ENCODE measurements at places on chromosomes 1 and 21.

DNA sequence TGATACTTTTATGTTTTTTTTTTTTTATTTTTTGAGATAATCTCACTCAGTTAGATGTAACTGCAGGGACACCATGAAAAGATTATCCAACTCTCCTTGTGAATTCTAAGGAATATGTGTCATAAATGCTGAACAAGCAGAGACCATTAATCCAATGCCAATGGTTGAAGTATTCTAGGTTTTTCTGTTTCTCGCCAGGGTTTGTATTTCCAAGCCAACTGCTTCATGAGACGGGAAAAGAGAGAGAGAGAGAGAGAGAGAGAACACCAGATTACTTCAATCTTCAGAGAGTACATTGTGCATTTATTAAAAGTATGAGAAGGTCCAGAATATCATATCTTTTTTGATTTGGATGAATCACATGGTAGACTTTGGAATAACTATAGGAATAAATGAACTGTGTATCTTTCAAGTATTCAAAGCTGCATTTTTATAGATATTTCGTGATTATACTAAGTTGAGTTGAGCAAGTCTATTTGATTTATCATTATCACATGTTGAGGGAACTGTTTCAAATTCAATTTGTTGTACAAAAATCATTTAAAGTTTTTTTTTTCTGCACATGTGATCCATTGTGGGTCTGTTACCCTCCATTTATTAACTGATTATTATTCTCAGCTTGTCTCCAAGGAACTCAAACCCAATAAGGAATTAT, 108.4 kb downstream of the PLA2G4A start:
- no peak for DNase-seq

DNA sequence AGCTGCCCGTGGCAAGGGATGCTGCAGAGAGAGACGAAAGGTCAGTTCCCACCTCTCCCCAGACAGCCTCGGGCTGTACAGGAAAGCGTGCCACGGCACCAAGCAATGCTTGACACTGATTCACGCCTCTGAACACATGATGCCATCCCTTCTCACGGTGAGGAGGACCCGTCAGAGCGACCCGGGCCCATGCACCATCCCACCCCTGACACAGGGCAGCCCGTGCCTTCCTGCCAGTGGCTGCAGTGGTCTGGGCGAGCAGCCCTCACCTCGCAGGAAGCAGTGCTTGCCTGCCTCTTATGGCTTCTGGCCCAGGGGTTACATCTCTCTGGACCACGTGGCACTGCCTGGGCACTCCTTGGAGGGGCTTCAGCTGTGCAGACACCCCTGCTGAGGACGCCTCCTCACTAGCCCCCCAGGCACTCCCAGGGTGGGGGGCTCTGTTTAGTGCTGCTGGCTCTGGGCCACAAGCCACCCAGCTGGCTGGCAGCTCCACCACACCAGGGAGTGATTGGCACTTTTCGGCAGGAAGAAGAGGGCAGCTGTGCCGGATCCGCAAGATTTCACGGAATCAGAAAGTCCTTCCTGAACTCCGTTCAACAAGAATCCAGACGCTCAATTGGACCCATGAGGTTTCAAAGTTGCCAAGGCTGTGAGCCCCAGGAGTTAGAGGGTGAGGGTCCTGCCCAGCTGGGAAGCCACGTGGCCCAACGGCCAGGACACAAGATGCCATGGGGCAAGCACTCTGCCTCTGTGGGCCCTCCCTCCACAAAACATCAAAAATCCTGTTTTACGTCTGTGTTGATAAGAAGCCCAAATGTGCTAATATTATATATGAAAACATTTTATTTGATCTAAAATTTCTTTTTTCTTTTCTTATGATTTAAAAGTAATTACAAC, 34.8 kb upstream of the SLC19A1 start:
- DNase-seq: no peak

GRCh38 chr21:28547766-28548165, 444.9 kb downstream of the LTN1 start:
- no peak for DNase-seq

DNA sequence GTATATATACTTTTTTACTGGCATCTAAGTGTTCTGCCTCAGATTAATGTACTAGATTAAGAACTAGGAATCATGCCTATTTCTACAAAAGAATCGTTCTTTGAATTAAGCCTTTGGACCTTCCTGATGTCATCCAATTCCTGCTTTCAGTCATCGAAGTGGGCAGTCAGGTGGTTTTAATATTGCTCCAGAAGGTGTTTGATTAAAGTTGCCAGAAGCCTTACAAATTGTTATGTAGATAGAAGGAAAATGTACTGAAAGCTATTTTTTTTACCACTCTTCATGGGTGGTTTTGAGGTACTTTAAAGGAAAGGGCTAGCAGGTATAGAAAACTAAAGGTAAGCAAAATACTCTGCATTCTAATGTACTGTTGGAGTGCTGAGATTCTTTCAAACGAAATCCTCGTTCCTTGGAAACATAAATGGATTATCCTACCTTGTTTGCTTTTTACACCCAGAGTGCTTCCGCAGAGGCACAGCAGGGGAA, 716 bp downstream of the CTBS start:
- no peak for DNase-seq

- DNase-seq: no peak
Measured at GRCh38 chr1:175472464-175472863, 270.9 kb downstream of the TNR start.

DNA sequence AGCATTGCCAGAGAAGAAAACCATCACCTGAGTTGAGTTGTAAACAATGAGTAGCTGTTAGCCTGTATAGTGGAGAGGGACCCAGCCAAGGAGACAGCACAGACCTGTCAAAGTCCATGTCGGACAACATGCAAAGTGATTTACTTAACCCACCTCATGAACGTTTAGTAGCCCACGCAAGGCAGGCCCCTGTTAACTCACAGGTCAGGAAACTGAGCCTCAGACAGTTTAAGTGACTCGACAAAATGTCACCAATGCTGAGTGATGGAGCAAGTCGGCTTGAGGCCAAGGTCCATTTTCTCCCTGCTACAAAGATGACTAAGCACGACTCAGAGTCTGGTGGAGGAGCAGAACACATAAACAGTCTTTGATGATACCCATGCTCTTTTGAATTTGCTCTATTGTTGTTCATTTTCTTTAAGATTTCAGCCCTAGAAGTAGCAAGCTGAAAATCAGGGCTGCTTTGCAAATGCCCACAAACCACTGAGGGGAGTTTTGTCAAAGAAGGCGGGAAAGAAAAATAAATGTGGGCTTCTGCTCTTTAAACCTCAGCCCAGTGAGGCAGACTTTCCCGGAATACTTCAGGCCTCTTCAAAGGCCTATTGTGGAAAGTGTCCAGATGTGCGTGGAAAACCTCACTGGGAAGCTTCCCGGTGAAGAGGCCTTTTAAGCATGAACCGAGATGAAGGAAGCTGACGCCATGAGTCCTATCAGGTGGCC, 83.8 kb upstream of the HOOK1 start:
- no peak for DNase-seq

- DNase-seq: no peak
Measured at GRCh38 chr1:68268896-68269483, 36.7 kb upstream of the WLS start.

GRCh38 chr1:167747988-167748387, 26.2 kb downstream of the MPZL1 start:
- no peak for DNase-seq

GRCh38 chr1:233172201-233172600, 123.3 kb downstream of the PCNX2 start:
- DNase-seq: no peak

DNA sequence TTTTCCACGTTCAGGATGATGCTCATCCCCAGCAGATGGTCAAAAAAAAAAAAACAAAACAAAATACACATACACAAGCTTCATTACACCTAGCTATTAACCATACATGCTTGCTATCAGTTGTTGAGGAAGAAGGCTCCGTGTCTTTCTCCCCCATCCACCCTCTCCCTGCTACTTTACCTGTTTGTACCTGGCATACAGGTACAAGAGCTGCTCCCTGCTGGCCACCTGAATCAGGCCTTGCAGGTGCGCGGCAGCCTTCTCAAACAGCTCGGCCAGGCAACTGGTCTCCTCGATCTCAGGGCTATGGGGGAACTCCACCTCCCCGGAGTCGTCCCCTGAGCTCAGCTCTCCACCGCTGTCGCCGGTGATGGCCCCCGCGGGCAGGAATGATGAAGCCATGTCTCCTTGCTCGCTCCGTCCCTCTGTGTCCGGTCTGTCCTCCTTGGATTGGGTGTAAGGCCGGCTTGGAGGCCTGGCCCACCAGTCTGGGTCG, 464 bp downstream of the ACBD6 start:
- no peak for DNase-seq

DNA sequence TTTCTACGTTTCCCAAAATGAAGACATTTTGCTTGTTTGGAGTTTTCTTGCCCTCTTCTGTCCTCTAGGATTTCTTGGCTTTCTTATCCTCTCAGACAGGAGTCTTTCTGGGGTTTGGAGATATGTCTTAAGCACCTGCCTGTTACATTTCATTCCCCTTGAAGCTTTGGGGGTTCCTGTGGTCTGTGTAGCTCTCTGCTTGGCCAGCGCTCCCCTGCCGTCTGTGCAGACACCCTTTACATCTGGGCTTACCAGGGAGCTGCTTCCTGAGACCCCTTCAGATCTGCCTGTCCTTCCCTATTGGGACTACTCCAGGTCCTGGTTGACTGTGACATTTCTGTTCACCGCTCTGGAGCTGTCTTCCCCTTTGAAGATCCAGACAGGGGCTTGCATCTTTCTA, 171.9 kb upstream of the CSF3R start:
- no peak for DNase-seq

DNA sequence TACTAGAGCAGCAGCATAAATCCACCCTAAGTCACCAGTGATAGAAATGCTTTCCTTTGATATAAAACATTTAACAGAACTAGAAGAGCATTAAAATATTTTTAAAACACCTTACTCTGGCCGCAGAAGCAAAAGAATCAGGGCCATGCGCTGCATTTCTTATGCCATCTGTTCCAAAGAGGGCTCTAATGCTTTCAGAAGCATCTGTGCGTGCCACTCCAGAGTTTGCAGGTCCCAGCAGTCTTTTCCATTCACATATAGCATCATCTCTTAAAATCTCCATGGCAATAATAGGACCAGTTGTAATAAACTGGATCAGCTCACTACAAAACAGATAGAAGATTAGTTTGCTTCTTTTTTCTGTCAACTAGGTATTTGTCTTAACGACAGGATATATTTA, 69.2 kb downstream of the NME7 start:
- DNase-seq: no peak

GRCh38 chr1:15899266-15899665, 51.8 kb downstream of the SPEN start:
- no peak for DNase-seq

DNA sequence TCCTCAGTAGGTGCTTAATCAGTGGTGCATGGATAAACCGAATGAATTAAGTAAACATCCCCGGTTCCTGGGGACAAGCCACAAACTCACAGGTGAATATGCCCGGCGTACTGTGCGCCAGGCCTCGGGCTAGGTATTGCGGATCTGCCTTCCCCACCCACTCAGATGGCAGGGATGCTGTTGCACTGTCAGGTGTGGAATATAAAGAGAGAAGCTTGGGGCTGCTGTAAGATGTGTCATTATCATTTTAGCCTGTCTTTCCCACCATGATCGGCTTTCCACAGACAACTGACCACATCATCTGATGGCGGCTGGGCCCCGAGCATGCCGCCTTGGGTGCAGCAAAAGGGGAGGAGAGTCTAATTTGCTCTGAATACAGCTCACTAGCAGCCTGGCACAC, 45.4 kb upstream of the LRP8 start:
- no peak for DNase-seq

GRCh38 chr1:175000697-175001187, 995 bp downstream of the CACYBP start:
- DNase-seq: no peak

- no peak for DNase-seq
Measured at GRCh38 chr1:227796359-227796915, 19.0 kb upstream of the PRSS38 start.

DNA sequence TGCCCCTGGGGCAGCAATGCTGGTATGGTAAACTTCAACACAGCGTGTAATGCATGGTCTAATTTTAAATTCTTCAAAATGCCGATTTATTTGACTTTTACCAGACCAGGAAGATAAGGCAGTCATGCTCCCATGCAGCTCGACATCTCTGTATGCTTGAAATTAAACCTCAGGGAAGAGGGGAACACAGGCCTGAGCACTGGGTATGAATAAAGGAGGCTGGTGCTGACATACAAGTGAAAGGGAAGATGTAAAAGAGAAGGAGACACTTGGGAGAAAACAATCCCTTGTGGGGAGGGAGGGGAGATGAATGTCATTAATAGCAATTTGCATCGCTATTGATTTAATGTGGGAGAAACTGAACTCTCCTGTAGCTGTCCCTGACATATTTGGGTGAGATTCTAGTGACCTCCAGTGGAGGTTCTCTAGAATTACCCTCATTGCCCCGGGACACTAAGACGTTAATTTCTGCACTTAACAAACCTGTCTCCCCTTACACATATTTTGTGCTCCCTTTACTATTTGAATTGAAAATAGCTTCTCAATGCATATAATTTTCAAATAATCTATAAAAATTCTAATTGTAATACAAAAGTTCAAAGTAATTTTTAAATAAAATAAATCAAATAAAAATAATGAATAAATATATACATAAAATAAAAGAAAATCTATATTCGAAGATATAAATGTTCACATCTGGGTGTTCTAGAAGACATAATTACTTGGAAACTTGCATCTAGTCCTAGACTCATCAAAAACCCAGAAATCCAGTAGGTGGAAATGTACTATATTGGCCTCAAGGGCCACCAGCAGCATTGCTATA, 283.1 kb downstream of the LMX1A start:
- DNase-seq: peak; percentile 17

- no peak for DNase-seq
Measured at GRCh38 chr1:64122588-64122987, 80.8 kb upstream of the UBE2U start.

DNA sequence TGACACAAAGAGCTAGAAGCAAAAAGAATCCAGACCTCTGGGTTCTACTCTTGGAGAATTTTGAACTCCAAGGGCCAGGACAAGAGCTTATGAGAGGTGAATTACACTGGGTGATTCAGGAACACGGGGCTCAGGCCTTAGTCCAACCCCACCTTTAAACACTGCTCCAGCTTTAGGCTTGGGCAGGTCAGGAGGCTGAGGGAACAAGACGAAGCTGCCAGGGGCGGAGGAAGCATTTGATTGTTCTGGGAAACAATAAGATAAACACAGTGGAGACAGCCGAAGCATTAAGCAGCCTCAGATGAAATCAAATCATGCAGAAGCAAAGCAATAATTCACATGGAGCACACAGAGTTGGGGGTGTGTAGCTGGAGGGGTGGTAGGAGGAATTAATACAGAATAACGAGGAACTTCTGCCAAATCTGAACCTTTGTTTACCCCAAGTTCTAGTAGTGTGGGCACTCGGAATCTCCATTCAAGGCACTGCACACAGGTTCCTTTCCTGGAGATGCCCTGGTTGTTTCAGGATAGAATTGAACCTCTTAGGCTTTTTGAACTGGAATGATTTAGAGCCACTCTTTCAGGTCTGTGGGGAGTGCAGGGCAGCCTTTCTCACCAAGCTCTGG, 93.2 kb downstream of the PLXNA2 start:
- DNase-seq: no peak

GRCh38 chr1:100325415-100326324, 26.6 kb upstream of the CDC14A start:
- DNase-seq: peak; percentile 5

GRCh38 chr1:39569034-39569433, 7.6 kb downstream of the PABPC4 start:
- DNase-seq: no peak

GRCh38 chr1:244173769-244174168, 122.7 kb downstream of the ZBTB18 start:
- no peak for DNase-seq

- DNase-seq: peak; percentile 46
Measured at GRCh38 chr1:28775121-28775942, 36.6 kb upstream of the OPRD1 start.

GRCh38 chr1:64683419-64683818, 61.5 kb upstream of the RAVER2 start:
- DNase-seq: no peak

- no peak for DNase-seq
Measured at GRCh38 chr1:233957691-233958090, 53.2 kb downstream of the SLC35F3 start.
